Endothelial cell of umbilical vein (primary cell): ENCODE measurements at places on chromosomes 4 and X. TPM values are rescaled to one million over a fixed set of nuclear protein-coding genes. Genes with fewer than 3 reads are reported as not detected.

The MAGEB18 gene
- not detected in 2 replicates for total RNA-seq

The UGT2B17 gene
- not detected in 2 replicates for total RNA-seq

The GAGE12H gene
- total RNA-seq: not detected in 2 replicates

The VCX3B gene
- not detected in 2 replicates for total RNA-seq

The ARHGAP6 gene
- 0.69 and 1.4 TPM in 2 replicates for total RNA-seq

The PPP4R3C gene
- not detected in 2 replicates for total RNA-seq

The SORBS2 gene
- 75.5 and 82.5 TPM in 2 replicates for total RNA-seq

The BEX4 gene
- 28.0 and 30.3 TPM in 2 replicates for total RNA-seq

The TRPC3 gene
- total RNA-seq: not detected in 2 replicates

The CFI gene
- total RNA-seq: 17.9 and 21.4 TPM in 2 replicates
